ENCODE measurements at places on chromosomes 16 and 17. TPM values are rescaled to one million over a fixed set of nuclear protein-coding genes. Genes with fewer than 3 reads are reported as not detected.

DNA sequence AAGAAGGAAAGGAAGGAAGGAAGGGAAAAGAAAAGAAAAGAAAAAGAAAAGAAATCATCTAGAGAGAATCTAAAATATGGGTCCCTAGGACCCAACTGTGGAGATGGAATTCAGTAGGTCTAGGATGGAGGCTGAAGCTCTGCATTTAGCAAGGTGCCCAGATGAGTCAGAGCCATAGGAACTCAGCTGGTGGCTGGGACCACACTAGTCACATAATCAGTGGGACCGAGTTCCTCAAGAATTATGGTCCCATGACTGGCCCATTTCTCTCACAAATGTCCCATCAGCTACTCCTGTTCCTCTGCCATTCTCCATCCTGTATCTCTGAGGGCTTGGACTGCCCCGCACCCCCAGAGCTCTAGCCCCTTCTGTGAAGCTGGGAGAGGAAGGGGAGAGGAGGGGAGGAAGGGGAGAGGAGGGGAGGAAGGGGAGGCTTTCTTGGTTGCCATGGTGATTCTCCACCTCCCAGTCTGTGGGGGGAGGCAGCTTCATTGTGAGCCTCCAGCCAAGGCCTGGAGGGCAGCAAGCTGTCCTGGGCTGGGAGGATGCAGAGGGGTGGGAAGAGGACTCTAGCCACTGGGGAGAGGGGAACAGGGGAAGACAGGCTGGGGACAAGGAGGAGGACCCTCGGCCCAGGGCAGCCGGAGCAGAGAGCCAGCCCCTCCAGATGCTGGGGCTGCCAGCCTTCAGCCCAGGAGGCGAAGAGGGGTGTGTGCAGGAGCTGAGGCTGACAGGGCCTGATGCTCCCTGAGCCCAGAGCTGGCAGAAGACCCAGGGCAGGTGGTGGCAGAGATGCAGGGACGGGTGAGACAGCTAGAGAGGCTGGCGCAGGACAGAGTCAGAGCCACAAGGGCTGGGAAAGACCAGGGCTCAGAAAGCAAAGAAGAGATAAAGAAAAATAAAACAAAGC, 37.8 kb upstream of the LHX1 start:
- DNase-seq = no peak

DNA sequence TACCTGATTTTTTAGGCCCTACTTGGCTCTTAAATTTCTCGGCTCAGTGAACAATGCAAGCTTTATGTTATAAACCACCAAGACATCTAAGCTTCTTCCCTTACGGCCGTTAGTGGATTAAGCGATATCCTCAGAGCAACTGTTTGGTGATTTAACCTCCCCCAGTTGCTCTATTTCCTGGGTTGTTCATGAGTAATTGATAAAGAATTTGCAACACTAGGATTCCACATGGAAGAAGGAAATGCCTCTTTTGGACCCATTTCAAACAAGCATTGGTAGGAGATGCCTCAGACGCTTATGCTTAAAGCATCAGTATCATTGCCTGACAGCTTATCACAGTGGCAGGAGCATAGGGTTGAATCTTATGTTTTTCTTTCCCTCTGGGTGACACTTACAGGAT, 65.3 kb downstream of the RBFOX1 start:
- no peak for DNase-seq

Gene MPRIP
- 87.9 TPM for total RNA-seq

Gene ATP2A1
- not detected for total RNA-seq

- peak; percentile 40 for DNase-seq
Observed at GRCh38 chr17:28849281-28849680, 5.5 kb upstream of the ERAL1 start.

Gene SLC13A2
- not detected for total RNA-seq

Gene CCL5
- not detected for total RNA-seq

DNA sequence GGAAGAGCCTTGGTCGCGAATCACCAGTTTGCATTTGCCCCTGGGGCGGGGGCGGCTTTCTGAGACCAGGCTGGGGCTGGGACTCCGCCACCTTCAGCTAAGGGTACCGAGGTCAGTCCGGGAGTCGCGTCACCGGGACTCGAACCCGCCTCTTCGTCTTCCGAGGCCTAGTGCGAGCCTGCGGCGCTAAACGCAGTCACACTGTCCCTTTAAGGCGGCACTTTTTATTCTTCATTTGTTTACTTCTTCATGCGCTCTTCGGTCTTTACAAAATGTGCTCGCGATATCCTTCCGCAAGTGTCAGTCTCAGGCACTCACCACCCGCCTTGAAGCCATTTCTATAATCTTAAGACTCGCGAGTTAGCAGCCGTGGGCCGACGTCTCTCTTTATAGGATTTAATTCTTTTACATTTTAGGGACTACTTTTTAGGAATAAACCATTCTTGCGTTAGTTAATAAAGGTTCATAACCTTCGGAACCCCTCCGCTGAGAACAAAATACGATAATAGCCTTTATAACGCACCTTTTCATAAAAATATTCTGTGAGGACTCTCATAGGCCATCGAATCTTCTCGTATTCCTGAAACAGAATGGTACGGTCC, 593 bp upstream of the HEXIM1 start:
- peak; percentile 94 for DNase-seq

Gene TRPV2
- 236 TPM for total RNA-seq

- no peak for DNase-seq
Observed at GRCh38 chr17:62644487-62645173, 17.2 kb downstream of the MRC2 start.

- DNase-seq = no peak
Observed at GRCh38 chr16:8950580-8951077, 13.1 kb downstream of the USP7 start.

DNA sequence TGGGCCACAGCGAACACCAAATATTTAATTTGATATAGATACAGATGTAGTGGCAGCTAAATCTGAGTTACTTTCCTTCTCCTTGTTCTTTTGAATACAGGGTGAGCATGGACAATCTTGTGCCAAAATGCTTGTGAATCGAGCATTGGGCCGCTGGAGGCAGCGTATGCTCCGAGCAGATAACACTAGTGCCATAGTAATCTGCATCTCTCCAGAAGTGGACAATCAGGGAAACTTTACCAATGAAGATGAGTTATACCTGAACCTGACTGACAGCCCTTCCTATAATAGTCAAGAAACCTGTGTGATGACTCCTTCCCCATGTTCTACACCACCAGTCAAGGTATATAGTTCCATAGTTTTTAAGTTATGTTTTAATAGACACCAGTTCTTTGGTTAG, 21.2 kb upstream of the BCAS3 start:
- DNase-seq = peak; percentile 60

GRCh38 chr17:12979826-12980500, 37.9 kb downstream of the ELAC2 start:
- DNase-seq = no peak

Gene MSLN
- not detected for total RNA-seq

- no peak for DNase-seq
Observed at GRCh38 chr16:19711643-19712042, 6.4 kb downstream of the KNOP1 start.

Gene ACSM2A
- total RNA-seq = not detected

DNA sequence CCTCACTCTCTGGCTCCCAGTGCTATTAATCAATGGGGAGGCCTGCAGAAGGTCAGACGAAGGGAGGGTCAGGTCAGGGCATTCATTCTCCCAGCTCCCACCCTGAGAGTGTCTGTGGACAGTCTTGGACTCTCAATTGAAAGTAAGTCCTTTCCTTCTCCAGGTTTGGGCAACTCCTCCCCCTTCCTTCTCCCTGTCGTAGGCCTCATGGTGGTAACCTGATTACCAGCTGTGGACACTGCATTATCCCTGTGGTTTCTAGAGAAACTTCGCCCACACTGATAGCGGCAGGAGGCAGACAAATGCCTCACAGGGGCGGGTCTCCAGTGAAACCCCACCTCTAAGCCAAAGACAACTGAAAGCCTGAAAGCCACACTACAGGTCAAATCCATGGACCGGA, 57.7 kb upstream of the SLC25A19 start:
- DNase-seq = no peak

DNA sequence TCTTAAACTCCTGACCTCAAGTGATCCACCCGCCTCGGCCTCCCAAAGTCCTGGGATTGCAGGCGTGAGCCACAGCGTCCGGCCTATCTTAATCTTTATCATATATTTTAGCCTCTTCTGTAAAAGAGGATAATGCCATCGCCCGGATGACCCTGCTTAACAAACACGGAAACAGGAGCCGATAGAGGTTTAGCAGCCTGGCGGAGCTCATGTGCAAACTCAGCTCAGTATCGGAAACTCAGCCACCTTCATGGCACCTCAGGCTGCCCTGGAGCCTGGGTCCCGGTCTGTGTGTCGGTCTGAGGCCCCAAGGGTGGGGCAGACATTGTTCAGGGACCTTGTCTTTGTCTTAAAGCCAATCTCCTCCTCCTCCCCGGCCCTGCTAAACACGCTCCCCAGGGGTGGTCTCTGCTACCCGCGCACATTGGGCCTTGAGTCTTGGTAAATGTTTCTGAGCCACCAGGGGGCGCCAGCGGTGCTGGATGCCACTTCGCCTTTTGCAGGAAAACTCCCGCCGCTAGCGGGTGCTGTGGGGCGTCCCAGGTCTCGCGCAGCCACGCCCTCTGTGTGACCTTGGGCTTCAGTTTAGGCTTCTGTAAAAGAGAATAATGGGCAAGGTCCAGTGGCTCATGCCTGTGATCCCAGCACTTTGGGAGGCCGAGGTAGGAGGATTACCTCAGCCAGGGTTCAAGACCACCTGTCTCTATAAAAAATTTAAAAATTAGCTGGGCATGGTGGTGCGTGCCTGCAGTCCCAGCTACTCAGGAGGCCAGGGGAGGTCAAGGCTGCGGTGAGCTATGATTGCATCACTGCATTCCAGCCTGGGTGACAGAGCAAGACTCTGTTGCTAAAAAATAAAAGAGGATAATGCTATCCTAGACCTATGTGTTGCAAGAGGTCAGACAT, 2.7 kb downstream of the CETP start:
- DNase-seq = peak; percentile 87

DNA sequence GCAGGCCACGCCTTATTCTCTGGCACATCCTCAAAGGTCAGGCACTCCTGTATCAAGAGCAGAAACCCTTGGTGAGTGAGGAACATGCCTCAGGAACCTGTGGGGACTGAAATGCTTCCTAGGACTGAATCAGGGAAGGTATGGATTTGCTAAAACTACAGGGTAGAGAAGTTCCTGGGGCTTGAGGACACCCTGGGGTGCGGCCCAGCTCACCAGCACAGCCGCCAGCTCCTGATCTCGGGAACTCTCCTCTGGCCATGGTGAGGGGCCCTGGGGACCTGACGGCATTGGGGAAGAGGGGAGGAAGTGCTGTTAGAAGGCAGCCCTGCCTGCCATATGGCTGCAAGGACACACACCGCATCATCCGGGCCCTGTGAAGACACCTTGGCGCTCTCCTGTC, 7.5 kb downstream of the ZSCAN10 start:
- no peak for DNase-seq

- DNase-seq = no peak
Observed at GRCh38 chr16:46843898-46844642, 13.1 kb upstream of the C16orf87 start.

- DNase-seq = no peak
Observed at GRCh38 chr17:78231991-78232858, 794 bp downstream of the TMEM235 start.

GRCh38 chr17:31155208-31155810, 60.5 kb downstream of the NF1 start:
- no peak for DNase-seq

Gene HOXB9
- 3.3 TPM for total RNA-seq

DNA sequence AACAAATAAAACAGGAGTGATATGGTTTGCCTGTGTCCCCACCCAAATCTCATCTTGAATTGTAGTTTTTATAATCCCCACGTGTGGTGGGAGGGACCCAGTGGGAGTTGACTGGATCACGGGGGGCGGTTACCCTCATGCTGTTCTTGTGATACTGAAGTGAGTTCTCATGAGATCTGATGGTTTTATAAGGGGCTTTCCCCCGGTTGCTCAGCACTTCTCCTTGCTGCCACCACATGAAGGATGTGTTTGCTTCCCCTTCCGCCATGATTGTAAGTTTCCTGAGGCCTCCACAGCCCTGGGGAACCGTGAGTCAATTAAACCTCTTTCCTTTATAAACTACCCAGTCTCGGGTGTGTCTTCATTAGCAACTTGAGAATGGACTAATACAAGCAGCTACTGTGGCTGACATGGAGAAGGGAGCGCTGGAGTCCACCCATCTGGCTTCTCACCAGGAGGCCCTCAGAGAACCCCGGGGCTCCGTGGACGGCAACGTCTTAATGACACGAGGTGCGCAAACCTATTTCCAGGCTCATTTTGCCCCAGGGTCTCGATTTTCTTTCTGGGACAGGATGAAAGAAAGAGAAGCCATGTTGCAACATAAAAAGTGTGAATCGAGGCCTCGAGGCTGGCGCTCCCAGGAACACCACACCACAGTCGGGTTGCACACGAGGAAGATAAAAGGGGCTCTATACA, 129.5 kb downstream of the DYNLRB2 start:
- no peak for DNase-seq

DNA sequence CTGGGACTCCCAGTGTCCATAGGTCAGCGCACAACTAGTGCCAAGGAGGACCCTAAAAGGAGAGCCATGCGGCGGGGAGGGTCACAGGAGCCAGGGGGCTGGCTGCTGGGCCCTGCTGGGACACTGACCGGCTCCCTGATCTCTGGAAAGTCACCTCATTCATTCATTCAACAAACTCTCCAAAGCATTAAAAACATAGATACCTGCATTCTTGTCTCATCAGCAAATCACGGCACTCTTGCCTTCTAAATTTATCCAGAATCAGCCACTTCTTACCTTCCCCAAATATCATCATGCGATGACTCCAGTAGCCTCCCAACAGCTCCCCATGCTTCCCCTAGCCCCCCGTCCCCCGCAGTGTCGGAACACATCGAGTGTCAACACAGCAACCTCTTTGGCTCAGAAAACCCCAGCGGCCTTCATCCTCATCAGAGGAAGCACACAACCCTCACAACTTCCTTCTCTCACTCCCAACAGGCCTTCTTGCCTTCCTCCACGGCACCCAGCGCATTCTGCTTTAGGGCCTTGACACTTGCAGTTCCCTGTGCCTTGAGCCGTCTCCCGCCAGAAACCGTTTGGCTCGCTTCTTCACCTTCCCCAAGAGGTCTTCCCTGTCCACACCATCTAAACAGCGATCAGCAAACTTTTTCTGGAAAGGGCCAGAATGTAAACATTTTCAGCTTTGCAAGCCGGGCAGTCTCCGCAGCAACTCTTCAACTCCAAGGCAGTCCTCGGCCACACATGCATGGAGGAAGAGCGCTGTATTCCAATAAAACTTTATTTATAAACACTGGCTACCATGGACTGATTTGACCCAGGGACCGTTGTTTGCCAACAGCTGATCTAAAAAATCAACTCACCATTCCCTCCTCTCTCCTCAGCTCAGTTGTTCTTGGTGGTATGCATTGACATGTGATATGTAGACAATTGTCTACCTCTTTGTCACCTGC, 119.5 kb upstream of the TNRC6C start:
- no peak for DNase-seq

Gene RHOT2
- 42.7 TPM for total RNA-seq

Gene ZNF750
- total RNA-seq = not detected

Gene ZP2
- not detected for total RNA-seq

DNA sequence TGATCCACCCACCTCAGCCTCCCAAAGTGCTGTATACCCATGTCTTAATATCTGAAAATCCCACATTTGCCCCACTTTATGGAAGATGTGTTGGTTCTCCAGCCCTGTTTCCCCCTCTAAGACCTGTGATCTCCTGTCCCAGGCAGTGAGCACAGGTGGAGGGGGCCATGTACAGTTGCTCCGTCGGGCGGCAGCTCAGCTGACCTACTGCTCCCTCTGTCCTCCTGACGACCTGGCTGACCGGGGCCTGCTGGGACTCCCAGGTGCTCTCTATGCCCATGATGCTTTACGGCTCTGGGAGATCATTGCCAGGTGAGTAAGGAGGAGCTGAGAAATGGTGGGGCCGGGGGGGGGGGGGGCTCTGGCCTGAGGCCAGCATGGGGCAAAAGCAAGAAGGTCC, 6.7 kb upstream of the RNASEK start:
- DNase-seq = no peak

Gene TAC4
- not detected for total RNA-seq

- DNase-seq = no peak
Observed at GRCh38 chr16:73390491-73390890, 342.6 kb upstream of the ZFHX3 start.
